T-helper 9 cell (primary cell): ENCODE measurements at places on chromosomes 13 and 19.

GRCh38 chr19:54586397-54586796 lies 7.0 kb upstream of the LILRA1 start:
- DNase-seq, result no peak

DNA sequence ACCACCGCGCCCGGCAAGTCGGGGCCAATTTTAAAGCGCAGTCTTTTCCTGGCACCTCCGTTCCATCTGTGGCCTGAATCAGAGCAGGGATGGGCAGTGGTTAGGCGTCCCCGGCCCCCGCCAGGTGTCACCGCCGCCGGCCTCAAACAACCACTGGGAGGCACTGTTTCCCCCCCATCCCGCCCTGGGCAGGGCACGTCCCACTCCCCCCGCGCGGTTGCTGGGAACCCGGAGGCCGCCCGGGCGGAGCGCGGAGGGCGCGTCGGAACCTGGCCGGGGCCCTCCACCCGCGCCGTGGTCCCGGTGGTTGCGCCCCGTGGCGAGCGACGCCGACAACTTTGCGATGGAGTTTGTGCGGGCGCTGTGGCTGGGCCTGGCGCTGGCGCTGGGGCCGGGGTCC lies at the start of gene GRIN3B:
Gene GRIN3B (plus strand): TSS at position 325 of the 400 bp plus-strand sequence. CDS start 19 bp downstream, at position 344.
- DNase-seq, result peak; percentile 55

- no peak for DNase-seq
Observed at GRCh38 chr19:13063461-13064091, 39.1 kb downstream of the LYL1 start.

GRCh38 chr19:13864667-13865570 lies 12.0 kb upstream of the NANOS3 start:
- no peak for DNase-seq

DNA sequence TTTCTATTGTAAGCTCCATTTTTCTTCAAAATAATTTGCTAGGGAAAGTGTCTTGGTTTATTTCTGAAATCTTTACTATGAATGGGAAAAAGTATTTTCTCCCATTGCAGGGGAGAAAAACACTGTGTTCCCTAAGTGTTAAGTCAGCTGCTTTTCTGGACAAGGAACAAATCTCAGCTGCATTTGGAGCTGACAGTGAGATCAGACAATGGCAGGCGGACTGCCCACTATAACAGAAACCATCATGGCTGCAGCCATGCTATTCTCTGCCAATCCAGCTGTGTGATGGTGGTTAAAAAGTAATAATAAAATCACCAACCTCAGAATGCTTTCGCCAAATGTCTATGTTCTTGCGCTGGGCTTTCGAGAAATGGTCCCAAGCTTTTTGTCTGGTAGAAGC lies 302.7 kb downstream of the DNAJC15 start:
- DNase-seq, result no peak

- no peak for DNase-seq
Observed at GRCh38 chr13:81577601-81578195, 1236.8 kb upstream of the SPRY2 start.

DNA sequence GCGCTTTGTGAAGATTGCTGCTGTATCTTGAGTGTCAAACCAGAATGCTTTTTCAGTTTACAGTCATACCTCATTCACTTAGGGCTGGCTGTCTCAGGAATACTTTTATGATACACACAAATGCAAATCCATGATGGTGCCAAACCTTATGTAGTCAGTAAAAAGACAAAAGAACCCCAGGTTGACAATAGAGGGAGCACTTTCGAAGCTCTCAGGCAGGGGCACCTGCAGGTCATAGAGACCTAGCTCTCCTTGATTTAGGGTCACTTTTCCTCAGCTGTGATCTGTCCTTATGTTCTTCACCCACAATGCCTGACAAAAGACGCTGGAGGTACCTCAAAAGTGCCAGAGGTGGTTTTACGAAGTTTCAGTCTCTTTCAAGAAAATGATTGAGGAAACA lies 172.2 kb downstream of the DNAJC15 start:
- no peak for DNase-seq

DNA sequence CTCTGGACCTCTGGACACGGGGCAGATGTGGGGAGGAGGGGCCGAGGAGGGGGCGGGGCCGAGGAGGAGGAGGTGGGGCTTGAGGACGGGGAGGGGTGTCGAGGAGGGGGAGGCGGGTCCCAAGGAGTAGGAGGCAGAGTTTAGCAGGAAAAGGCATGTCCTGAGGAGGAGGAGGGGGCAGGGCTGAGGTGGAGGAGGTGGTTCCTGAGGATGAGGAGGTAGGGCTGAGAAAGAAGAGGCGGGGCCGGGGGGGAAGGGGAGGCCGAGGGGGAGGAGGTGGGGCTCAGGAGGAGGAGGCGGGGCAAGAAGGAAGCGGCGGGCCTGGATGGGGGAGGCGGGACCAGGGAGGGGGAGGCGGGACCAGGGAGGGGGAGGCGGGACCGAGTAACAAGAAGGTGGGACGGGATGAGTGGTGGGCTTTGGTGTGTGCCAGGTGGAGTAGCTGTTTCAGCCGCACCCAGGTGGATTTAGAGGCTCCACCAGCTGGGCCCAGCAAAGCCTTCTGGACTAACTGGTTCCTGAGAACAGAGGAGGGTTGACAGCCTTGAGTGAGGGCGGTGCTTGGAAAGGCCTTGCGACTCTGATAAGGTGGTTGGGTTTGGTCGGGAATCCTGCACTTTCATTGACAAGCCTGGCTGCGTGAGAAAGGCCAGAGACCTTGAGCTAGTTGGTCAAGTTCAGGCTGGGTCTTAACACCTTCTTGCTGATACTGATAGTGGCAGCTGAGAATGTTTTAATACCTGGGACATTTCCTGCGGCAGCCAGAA lies 7.7 kb downstream of the TECR start:
- no peak for DNase-seq

GRCh38 chr13:80437231-80437630 lies 96.3 kb upstream of the SPRY2 start:
- no peak for DNase-seq

DNA sequence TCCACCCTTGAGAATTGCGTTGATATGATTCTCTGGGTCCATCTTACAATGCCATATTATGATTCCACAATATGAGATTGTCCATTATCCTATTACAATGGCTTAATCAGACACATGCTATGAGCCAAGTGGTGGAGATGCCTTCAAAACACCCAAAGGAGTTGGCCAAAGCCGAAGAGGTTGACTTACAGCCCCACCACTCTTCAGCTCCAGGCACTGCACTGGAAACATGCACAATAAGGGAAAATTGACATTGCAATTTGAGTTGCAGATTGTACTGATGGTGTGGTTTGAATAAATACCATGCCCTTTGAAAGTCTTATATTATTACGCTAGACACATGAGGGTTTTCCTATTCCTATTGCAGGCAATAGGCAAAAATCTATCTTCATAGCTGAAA lies 75.4 kb upstream of the TNFSF11 start:
- no peak for DNase-seq

DNA sequence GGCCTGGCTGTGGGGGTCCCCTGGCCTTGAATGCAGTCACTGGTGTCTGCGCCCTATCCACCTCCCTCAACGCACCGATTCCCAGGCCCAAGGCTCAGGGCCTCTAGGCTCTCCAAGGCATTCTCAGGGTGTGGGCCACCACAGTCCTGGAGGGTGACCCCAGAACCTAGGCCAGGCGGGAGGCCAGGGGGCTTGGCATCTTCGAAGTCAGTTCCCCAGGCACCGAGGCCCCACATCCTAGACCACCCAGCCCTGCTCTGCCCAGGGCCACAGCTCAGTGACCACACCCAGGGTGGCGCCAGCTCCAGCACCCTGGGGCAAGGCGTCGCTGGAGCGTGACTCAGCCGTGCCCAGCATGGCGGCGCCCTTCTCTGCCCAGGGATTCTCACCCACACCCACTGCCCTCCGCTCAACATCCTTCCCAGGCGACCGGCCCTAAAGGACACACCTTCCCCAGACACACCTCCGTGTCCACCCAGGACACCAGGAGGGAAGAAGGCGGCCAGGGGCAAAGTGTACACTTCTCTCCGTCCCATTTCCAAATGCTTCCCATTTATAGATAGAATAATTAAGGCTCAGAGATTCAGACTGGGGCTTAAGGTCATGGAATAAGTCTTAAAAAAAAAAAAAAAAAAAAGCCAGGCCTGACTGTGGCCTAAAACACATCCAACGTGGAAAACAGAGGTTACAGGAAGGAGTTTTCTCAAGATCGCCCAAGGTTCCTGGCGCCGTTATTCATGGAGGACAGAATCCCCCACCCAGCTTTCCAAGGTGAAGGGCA lies 36.4 kb upstream of the NANOS3 start:
- peak; percentile 50 for DNase-seq

DNA sequence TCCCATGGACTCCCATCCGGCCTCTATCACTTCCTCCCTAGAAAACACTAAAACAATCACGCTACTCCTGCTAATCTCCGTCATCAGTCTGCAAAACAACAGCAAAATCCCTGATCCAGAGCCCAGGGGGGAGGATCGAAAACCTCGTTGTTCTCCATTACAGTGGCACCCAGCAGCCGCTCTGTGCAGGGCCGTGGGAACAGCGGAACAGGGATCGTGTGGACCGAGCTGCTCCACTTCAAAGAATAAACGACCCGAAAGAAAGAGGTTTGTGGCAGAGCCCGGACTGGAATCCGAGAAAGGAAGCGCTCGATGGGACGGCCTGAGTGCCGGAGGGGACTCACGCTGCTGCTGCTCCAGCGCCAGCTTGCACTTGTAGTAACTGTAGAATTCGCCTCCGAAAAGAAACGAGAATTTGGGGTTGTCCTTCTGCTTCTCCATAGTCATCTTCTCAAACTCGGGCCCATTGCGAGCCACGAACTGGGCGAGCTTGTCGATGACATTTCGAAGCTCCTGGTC lies 652 bp downstream of the CHERP start:
- no peak for DNase-seq

GRCh38 chr13:95251641-95252040 lies 49.6 kb downstream of the ABCC4 start:
- no peak for DNase-seq

DNA sequence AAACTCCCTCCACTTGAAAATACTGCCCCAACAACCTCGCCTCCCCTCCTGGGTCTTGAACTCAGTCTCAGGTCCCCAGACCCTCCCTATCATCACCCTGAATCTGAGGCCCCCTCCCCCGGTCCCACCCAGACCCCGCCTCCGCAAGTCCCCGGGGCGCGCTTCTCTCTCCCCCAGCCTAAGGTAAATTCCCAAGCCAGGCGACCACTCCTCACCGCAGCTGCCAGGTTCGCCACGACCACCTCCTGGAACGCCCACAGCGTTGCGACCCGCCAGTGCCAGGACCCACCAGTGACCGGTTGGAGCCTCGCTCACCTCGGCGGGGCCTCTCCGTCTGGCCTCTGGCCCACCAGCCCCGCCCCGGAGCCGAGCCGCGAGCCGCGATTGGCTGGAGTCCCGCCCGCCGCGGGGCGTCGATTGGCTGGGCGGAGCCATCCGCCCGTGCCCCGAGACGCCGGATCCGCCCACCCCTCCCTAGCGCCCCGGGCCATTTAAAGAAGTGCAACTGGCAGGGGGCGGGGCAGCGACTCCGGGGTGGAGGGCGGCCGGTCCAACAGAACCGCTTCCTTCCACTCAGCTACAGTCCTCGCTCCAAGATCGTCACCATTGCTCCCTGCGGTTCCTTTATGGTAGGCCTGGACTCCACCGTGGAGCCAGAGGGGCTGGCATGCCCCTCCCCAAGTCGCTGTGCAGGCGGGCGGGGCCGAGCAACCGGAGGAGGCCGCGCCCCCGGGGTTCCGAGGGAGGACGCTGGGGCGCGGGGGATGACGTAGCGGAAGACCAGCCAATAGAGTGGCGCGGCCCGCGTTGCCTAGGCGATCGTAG lies at the start of gene SERTAD3:
Gene SERTAD3 (minus strand): TSS at position 336 of the 825 bp plus-strand sequence. CDS start 2,255 bp downstream, outside the sequence.
- DNase-seq, result peak; percentile 96

DNA sequence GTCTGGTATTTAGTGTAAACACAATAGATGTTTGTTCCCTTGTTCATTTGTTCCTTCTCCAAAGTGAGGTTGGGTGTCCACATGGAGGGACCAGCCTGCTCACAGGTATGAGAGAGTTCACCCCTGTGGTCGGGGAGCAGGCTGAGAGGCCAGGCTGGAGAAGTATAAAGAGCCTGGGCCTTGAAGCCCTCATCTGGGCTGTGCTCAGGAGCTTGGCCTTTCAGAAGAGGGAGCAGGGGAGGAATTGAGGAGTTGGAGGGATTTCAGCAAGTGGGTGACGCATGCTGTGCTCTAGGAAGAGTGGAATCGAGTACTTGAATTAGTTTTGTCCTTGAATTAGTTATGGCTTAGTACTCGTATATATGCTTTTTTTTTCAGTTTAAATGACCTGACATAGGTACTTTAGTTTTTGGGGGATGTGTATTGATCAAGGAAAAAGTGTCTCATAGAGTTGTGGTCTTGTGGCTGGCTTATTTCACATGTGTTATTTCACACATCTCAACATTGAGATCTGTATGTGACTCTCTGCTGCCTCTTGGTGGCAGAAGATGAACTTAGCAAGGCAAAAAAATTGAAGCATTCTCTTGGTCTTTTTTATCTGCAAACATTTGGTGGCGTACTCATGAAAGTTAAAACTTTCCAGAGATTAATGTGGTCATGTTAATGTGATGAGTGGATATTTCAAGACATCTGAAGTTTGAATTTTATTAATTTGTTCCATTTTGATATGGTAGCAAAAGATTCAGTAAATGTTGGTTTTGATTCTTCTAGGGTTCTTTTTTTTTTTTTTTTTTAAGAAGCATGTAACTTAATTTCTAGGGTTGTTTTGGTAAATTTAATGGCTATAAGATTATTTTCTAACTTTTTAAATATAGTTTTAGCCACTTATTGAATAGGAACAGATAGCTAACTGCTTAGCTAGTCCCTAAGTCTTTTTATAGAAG lies 54.3 kb downstream of the SLAIN1 start:
- peak; percentile 13 for DNase-seq

DNA sequence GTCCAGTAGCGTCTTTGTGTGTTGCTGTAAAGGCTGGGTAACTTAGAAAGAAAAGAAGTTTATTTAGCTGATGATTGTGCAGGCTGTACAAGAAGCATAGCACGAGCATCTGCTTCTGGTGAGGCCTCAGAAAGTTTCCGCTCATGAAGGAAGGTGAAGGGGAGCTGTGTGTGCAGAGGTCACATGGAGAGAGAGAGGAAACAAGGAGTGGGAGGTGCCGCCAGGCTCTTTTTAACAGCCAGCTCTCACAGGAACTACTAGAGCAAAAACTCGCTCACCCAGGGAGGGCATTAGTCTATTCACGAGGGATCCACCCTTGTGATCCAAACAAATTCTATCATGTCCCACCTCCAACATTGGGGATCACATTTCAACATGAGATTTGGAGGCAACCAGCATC lies 99.8 kb downstream of the GPR12 start:
- DNase-seq, result no peak

DNA sequence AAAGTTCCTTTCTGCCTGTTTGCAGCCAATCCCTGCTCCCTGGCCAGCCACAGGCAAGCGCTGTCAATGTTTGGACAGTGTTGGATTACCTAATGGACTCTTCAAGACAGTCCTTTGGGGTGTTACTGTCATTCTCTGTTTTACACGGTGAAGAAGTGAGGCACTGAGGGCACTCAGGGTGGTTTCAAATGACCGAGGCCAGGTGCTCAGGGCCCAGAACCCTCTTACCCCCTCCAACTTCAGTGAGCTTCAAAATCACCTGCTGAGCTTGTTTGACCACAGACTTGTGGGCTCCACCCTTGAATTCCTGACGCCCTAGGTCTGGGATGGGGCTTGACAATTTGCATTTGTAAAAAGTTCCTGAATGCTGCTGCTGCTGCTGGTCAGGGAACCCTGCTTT lies 97.9 kb downstream of the GGACT start:
- no peak for DNase-seq
